Activated T-cell treated with anti-CD3 and anti-CD28 coated beads, Interleukin-2, amount 50 U/mL, for 72 hours (primary cell): ENCODE measurements at places on chromosomes 7 and 10.

GRCh38 chr7:13792208-13792607, 197.3 kb downstream of the ETV1 start:
- no peak for DNase-seq
- H3K27ac ChIP-seq, result no peak overlapping the region
- H3K4me1 ChIP-seq, result no peaks in the 10 kb centered on the region
- no peaks in the 10 kb centered on the region for H3K36me3 ChIP-seq
- H3K27me3 ChIP-seq, result no peaks in the 10 kb centered on the region
- no peak overlapping the region for H3K4me3 ChIP-seq

DNA sequence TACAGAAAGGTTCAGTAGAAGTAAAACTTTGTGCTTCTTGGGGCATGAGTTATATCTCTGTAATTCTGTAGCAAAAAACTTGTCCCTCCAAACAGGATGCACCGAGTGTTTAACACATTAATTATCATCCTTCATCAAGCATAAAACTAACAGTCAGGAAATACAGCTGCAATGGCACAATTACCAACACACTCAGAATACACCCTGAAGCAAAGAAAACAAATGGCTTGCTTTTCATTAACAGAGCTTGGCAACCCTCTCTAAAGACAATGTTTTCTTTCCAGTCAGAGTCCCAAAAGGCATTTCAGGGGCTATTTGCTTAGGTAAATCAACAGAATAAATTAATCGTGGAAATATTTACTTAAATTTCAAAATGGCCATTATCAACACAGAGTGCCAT, 107.7 kb downstream of the ICA1 start:
- H3K27me3 ChIP-seq, result no peaks in the 10 kb centered on the region
- no peak for DNase-seq
- no peak overlapping the region for H3K27ac ChIP-seq
- H3K4me3 ChIP-seq, result no peak overlapping the region

DNA sequence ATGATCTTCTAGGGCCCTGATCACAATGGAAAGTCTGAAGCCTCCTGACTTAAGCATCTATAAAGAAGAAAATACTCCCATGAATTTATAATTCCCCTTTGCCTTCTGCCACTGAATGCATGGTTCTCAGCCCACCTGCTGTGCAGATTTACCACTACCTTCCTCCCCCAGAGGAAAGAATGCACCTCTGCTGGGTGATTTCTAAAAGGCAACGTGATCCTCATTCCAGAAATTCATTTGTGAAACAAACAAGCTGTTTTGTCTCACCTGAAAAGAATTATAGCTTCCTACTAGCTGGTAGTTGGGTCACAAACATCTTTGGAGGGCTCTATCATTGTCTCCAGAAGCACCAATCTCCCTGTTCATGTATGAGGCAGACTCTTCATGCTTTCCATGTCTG, 320.2 kb downstream of the CDC14C start:
- H3K4me3 ChIP-seq, result no peak overlapping the region
- H3K27ac ChIP-seq, result no peak overlapping the region
- no peak for DNase-seq
- no peaks in the 10 kb centered on the region for H3K36me3 ChIP-seq
- no peaks in the 10 kb centered on the region for H3K27me3 ChIP-seq
- H3K4me1 ChIP-seq, result no peaks in the 10 kb centered on the region

DNA sequence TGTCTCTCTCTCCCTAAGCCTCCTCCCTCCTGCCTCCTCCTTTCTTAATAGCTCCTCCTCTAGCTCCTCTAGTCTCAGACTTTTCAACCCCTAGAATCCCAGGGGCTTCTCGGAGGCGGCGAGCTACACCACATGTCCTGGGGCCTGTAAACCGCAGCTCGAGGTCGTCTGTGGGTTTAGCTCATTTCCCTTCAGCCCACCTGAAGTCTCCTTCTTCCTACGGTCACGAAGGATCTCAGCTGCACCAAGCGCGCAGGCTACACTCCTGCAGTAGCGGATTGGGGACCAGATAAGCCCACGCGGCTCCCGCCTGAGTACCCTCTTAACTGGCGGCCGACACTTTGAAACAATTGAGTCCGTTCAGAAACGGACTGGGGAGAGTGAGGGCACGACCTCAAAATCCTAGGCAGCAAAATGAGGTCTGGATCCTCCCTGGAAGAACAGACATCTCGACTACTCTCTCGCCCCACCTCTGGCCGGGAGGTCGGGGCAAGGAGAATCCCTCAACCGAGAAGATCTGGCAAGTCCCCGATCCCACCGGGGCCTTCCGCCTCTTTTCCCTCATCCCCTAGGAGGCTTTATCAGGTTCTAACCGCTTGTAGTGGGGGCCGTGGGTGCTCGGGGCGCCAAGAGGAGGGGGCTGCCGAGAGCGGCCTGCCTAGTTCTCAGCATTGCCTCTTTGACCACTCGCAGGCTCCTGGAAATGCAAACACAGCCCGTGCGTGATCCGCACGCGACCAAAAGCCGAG, 1.3 kb upstream of the SORCS3 start:
- no peak overlapping the region for H3K27ac ChIP-seq
- peaks cover 64% of the 10 kb centered on the region for H3K27me3 ChIP-seq
- DNase-seq, result no peak
- H3K4me1 ChIP-seq, result peaks cover 9% of the 10 kb centered on the region
- H3K4me3 ChIP-seq, result peak overlapping the region; percentile 52
- H3K36me3 ChIP-seq, result peaks cover 5% of the 10 kb centered on the region

GRCh38 chr10:11901454-11901832, 78.3 kb downstream of the PROSER2 start:
- no peak overlapping the region for H3K4me3 ChIP-seq
- H3K27me3 ChIP-seq, result no peaks in the 10 kb centered on the region
- no peaks in the 10 kb centered on the region for H3K4me1 ChIP-seq

DNA sequence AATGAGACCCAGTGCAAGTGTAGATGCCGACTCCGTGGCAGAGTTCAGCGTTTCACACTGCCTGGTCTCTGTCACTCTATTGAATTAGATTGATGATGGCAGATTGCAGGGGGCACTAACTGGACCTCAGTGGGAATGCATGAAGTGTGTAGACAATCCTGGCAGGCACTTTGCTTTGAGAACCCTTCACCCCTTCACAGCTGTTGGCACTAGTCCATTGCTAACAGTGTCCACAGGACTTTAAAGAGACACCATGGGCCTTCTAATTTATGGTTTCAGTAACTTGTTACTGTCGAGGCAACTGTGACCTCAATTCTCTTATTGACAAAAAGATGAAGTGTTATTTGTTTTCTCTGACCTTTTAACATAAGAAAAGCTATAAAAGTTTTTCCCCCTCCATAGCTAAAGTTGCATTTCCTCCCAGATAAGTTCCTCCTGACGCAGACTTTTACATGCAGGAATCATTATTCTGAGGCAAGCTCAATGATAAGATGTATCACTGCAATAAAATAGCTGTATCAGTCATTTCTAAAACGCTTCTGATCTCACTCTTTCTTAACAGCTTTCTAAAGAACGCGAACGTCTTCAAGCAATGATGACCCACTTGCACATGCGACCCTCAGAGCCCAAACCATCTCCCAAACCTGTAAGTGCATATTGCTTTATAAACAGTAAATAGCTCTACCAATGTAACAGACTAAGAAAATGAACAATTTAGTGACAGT, 238.9 kb downstream of the FOXP2 start:
- no peaks in the 10 kb centered on the region for H3K4me1 ChIP-seq
- no peaks in the 10 kb centered on the region for H3K36me3 ChIP-seq
- no peak overlapping the region for H3K4me3 ChIP-seq
- no peak for DNase-seq
- no peaks in the 10 kb centered on the region for H3K27me3 ChIP-seq

DNA sequence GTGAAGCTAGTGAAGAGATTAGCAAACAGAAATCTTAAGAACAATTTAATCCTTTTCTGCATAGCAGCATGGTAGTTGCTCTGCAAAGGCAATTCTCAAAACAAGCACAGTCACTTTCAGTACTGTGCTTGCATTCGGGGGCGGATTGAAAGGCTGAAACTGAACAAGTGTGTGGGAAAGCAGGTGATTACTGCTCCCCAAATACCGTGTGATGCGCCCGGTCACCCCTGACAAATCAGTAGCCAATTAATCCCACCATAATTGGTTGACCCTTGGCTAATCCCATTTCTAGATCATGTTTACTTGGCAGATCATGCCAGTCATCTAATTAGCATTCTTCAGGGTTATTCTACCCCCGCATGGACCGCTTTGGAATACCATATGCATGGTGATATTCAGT, 76.5 kb upstream of the ADRB1 start:
- no peaks in the 10 kb centered on the region for H3K27me3 ChIP-seq
- peaks cover 9% of the 10 kb centered on the region for H3K4me1 ChIP-seq
- no peak overlapping the region for H3K4me3 ChIP-seq
- H3K27ac ChIP-seq, result no peak overlapping the region
- H3K36me3 ChIP-seq, result peaks cover 17% of the 10 kb centered on the region

GRCh38 chr7:18889436-18889835, 228.0 kb downstream of the TWIST1 start:
- H3K27me3 ChIP-seq, result no peaks in the 10 kb centered on the region
- no peaks in the 10 kb centered on the region for H3K4me1 ChIP-seq
- DNase-seq, result no peak
- no peaks in the 10 kb centered on the region for H3K36me3 ChIP-seq
